ENCODE measurements at places on chromosomes 4 and X.

- DNase-seq: no peak
These were observed 115.3 kb downstream of the HS3ST1 start for GRCh38 chr4:11313157-11313943.

DNA sequence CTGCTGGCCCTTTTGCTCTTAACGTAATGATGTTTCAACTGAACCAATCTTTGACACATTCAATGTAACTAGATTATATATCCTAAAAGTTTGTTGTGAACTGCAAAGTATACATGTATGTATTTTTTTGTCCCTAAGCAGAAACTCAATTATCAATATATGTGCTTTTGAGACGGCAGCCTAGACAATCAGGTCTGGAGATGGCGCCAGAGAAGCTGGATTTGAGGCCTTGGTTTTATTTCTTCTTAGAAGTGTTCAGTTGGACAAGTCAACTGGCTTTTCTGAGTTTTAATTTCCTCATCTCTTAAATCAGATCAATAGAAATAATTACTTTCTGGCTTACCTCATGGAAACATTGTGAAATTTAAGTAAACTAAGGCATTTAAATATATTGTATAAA is 62.5 kb downstream of the DCAF8L1 start:
- DNase-seq: no peak

GRCh38 chr4:107711831-107712230 is 8.2 kb downstream of the PAPSS1 start:
- no peak for DNase-seq

DNA sequence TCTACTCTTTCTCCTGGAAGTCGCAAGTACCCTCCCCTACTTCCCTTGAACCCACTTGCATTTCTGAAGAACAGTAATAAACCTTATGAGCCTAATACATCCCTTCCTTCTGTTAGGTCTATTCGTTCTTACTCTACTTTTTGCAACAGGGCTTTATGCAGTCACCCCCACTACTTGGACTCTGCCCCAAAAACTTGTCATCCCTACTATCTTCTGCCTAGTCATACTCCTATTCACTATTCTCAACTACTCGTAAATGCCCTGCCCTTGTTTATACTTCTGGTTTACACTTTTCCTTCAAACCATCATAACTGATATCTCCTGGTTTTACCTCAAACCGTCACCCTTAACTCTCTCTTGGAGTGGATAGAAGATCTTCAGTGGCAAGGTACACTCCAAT is 55.2 kb upstream of the SLIT2 start:
- no peak for DNase-seq

DNA sequence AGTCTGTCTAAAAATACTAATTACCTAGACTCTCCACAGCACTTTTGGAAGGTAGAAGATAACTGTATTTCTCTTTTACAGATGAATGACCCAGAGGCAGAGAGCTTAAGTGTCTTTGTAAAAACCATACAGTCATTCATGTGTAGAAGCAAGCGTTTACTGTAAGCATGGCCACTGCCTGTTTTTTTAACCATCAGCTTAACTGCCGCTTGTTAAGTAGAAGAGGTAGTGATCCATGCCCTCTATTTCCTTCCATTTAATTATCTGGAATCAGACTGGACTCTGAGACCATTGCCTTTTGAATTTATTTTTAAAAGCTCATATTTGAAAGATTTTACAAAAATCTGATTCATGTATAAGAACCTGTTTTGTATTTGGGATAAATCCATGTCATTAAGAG is 111.2 kb upstream of the TECRL start:
- no peak for DNase-seq

GRCh38 chrX:104253567-104254441 is 929 bp downstream of the ESX1 start:
- no peak for DNase-seq

DNA sequence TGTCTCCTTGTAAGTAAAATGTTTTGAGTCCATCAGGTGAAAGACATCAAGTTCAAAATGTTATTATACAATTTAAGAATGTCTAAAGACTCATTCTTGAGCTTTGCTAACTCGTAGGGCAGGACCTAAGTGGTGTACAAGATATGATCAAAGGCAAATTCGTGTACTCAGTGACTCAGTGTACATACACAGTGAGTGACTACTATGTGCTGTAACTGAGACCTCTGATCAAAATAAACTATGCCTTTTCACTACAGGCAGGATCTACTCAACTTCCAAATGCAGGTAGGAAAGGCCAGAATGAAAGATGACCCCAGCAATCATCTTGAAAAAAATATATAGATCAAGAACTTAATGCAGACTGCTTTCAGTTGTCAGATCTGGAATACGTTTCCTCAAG is 49.9 kb downstream of the ADGRG2 start:
- no peak for DNase-seq

- no peak for DNase-seq
These were observed 222.2 kb upstream of the DKK2 start for GRCh38 chr4:107258359-107258758.

- DNase-seq: no peak
These were observed 287.7 kb upstream of the PCDH18 start for GRCh38 chr4:137819964-137820383.

DNA sequence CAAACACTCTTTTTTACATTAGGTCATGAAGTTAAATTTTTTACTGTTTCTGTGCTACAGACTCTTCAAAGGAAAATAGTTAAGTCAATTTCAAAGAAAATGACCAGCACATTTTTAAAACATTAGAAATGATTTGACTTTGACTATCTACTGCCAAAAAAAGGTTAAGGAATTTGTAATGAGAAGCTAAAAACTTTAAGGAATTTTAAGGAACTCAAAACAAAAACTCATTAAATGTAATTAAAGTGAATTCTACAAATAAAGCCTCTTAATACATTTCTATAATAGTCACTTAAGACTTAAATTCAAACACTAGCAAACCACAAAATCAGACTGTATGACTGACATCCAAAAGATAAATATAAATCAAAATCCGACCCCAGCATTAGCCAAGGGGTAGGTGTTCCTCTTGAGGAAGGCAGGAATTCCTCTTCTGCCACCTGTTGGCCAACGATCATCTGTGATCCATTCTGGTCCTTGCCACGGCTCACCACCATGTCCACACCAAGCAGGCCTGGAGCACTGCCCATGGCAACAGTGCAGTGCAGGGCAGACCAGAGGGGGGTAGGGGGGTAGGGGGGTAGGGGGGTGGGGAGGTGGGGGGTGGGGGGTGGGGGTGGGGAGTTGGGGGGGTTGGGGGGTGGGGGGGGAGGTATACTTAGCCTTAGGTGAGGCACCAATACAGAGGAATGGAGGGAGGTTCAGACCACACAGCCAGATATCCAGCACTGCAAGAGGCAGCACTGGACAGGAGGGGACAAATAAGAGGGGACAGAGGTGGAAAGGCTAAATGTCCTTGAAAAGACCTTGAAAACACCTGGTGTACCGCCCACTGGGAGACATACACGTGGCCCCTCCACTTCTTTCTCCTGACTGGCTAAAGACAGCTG is 287.4 kb downstream of the CHIC1 start:
- no peak for DNase-seq

DNA sequence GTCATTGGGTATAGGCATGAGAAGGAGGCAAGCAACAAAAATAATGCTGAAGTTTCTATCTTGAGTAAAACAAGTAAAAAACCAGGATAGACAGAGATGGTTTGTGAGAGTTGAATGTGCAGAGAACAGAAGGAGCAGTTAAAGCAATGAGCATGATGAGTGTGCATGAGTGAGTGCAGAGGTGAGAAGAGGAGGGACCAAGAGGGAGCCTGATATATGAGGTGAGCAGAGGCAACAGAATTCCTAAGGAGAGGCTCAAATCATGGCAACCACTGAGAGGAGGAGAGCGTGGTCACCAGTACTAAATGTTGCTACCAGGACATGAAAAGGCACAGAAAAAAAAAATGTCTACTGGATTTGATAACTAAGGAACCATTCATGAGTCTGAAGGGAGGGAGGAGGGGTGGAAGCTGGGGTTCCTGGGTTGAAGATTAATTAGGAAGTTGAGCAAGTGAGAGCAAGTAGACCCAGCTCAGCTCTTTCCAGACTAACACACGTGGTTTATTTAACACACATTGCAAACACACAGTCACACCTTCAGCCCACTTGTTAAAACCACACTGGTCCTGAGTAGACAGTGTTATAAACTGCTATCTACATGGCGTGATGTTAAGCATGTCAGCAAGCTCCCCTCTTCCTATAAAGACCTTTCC is 69.0 kb upstream of the IQCM start:
- DNase-seq: no peak

DNA sequence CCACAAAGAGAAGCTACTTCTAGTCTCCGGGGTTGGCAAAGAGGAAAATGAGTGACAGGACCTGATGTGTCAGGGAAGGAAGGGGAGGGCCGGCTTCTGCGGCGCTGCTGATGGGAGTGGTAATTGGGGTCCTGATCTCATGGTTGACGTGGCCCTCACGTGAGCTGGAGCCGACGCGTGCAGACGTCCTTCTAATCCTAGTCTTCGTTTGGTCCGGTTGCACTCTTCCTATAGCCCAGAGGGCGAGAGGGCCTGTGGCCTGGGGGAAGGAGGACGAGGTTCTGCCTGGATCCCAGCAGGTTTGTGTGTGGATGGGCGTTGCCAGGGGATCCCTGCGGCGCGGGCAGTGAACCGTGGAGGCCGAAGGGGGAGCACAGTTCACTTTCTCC is at the start of gene ARMCX1:
TSS of gene ARMCX1 (plus strand) at position 186 of the 389 bp plus-strand sequence. CDS start 2,384 bp downstream, outside the sequence.
- no peak for DNase-seq

DNA sequence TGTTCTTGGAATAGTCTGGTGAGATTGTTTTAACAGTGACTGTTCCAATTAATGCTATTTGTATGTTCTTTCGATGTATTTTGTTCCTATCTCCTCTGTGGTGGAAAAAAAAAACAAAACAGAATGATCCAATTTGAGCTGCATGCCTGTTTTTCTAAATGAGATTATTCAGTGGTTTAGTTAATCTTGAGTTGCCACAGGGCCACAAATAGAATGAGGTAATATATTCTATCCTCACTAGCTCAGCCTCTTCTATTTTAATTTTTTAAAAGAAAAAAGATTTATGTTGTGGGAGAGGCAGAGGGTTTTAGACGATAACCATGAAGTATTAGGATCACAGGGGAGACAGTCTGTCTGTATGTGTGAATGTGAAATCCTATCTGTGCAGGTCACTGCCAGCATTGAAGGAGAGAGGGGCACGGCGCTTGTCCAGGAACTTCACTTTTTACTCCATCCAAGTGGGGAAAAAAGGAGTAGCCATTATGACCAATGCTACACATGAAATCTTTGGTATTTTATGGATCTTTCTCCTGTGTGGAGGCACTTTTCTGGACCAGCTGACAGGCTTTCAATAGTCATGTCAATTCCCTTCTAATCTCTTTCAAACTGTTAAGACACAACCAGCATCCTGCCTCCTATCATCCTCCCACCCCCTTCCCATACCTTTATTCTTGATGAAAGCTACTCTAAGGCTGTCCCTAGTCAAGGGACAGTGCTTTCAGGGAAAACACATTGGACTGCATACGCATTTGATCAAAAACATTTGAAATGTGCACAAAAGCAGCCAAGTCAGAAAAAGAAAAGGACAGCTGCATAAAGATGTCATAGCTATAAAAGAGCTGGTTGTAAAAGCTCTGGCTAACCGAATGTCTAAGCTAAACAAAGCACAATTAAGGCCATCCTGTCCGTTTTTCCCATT is 1063.8 kb upstream of the INTU start:
- DNase-seq: no peak

DNA sequence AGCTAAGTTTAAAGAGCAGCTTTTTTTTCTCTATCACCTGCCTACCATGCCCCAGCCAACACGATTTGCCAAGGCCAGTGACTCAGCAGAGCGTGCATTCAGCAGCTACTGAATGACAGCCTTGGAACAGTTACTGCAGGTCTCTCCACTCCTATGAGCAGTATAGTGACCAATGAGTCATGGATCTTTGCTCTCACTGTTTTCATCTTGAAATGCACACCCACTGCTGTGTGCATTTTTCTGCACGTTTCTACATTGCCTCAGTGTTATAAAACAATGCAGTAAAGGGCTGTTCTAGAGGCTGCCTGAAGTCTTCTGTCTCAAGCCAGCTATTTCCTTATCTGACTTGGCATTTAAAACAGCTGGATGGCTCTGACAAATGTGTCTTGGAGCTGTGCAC is 66.0 kb upstream of the C4orf54 start:
- no peak for DNase-seq

- DNase-seq: no peak
These were observed 64.0 kb upstream of the ACSL1 start for GRCh38 chr4:184889666-184890335.

GRCh38 chrX:63920875-63921274 is 135.9 kb upstream of the ARHGEF9 start:
- DNase-seq: no peak

DNA sequence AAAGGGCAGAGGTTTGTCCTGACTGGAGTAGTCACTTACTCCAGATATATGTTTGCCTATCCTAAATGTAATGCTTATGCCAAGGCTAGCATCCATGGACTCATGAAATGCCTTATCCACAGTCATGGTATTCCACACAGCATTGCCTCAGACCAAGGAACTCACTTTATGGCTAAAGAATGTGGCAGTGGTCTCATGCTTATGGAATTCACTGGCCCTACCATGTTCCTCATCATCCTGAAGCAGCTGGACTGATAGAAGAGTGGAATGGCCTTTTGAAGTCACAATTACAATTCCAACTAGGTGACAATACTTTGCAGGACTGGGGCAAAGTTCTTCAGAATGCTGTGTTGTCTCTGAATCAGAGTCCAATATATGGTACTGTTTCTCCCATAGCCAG is 1014.8 kb downstream of the RAPGEF2 start:
- DNase-seq: no peak

DNA sequence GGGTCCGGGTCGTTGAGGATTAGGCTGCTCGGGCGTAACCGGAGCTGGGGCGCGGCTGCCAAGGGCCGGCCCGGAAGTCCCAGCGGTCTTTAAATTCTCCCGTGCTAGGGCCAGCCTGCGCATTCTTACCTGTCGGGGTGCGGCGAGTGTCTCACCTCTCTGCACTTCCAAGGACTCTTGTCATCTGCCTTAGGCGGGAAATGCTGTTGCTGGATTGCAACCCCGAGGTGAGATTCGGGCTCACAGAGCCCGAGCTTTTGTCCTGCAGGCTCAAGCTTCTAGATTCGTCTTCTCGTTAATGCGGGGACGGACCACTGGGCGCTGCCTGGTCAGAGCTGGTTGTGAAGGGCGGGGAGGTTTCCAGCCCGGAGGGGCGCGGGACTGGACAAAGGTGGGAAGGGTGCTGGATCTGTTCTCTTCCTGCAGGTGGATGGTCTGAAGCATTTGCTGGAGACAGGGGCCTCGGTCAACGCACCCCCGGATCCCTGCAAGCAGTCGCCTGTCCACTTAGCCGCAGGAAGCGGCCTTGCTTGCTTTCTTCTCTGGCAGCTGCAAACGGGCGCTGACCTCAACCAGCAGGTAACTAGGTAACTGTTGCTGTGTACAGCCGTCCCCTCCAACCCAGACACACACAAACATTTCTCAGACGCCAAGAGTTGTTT is at the start of gene ANKRD37:
TSS of gene ANKRD37 (plus strand) at position 118 of the 662 bp plus-strand sequence. CDS start at position 201, 83 bp downstream.
- DNase-seq: no peak

- DNase-seq: no peak
These were observed 5.5 kb downstream of the CAMK2D start for GRCh38 chr4:113756005-113756410.

GRCh38 chr4:2068566-2068965 is 9.4 kb downstream of the NAT8L start:
- no peak for DNase-seq

Measured in stimulated activated CD4-positive, alpha-beta T cell treated with anti-CD3 and anti-CD28 coated beads, Interleukin-12 subunit alpha, Interleukin-12 subunit beta, amount 100 ng/mL, for 24 hours (primary cell).